Calu3 (cell line): ENCODE measurements at places on chromosomes 12 and 14. TPM values are rescaled to one million over a fixed set of nuclear protein-coding genes. Genes with fewer than 3 reads are reported as not detected.
A peak's percentile ranks its signal among the peaks of the same experiment; 100 is the strongest.

DNA sequence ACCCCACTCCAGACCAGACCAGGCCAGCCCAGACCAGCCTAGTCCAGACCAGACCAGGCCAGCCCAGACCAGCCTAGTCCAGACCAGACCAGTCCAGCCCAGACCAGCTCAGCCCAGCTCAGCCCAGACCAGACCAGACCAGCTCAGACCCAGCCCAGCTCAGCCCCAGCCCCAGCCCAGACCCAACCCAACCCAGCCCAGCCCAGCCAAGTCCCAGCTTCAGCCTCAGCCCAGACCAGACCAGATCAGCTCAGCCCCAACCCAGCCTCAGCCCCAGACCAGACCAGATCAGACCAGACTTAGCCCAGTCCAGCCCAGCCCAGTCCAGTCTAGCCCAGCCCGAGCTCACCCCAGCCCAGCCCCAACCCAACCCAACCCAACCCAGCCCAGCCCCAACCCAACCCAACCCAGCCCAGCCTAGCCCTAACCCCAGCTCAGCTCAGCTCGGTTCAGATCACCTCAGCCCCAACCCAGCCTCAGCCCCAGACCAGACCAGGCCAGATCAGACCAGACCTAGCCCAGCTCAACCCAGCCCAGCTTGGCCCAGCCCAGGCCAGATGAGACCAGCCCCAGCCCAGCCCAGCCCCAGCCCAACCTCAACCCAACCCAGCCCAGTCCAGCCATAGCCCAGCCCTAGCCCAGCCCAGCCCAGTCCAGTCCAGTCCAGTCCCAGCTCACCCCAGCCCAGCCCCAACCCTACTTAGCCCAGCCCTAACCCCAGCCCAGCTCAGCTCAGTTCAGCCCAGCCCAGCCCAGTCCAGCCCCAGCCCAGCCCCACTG, 204.7 kb downstream of the BCL11B start:
- DNase-seq: no peak

GRCh38 chr14:89507521-89507920, 90.5 kb upstream of the FOXN3 start:
- DNase-seq: peak; percentile 7

DNA sequence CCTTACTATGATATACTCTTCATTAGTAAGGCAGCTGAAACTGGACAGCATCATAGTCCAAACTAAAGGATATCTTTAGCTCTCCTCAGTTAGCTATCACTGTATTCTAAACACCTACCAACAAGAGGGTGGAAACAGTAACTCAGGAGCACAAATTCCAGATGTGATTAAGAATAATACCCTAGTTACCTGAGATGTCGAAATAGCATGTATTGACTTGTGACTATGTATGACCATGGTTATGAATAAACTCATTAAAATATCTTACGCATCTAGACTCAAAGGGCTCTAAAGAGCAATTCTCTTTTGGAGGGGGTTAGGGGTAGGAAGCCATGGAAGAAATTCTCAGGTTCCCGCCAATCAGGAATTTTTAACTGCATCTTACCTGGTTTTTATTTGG, 90.8 kb downstream of the C2CD5 start:
- DNase-seq: no peak

Gene CCDC177
- total RNA-seq: not detected in 2 replicates

GRCh38 chr14:45621731-45622130, 368.7 kb upstream of the MIS18BP1 start:
- no peak for DNase-seq

DNA sequence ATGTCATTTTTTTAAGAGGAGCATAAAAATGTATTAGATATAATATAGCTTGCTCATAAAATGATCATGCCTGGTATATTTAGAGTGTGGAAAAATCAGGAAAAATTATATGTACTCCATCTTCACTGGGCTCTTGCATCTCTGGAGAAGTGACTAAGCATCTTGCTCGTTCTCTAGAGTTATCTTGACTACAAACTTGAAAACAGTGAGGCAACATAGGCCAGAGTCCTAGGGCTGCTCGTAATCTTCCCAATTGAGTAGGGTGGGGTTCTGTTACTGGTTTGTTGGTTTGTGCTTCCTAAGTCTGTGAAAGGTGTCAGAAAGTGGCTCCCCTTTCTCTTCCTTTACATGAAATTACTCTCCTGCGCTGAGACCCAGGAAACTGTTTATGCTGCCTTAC, 46.2 kb downstream of the AACS start:
- DNase-seq: no peak

DNA sequence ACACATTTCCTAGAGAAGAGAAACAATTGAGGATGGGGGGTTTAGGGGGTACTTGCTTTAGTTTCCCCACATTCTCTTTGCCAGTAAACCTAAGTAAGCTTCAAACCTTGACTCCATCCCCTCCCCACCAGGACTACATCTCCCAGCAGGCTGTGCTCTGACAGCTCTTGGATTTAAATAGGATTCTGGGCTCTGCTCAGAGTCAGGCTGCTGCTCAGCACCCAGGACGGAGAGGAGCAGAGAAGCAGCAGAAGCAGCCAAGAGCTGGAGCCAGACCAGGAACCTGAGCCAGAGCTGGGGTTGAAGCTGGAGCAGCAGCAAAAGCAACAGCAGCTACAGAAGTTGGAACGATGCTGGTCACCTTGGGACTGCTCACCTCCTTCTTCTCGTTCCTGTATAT, 20.6 kb downstream of the RDH12 start:
- DNase-seq: no peak

Gene SYT1
- 1.3 and 2.1 TPM in 2 replicates for total RNA-seq

DNA sequence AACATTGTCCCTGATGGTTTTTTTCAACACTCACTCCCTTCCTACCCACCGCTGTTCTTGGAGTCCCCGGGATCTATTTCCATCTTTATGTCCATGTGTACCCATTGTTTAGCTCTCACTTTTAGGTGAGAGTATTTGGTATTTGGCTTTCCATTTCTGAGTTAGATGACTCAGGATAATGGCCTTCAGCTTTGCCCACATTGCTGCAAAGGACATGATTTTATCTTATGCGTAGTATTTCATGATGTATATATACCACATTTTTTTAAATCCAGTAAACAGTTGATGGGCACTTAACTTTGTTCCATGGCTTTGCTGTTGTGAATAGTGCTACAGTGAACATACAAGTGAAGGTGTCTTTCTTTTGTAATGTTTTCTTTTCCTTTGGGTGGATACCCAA, 123.5 kb upstream of the KITLG start:
- DNase-seq: no peak

Gene OTX2
- total RNA-seq: not detected in 2 replicates

DNA sequence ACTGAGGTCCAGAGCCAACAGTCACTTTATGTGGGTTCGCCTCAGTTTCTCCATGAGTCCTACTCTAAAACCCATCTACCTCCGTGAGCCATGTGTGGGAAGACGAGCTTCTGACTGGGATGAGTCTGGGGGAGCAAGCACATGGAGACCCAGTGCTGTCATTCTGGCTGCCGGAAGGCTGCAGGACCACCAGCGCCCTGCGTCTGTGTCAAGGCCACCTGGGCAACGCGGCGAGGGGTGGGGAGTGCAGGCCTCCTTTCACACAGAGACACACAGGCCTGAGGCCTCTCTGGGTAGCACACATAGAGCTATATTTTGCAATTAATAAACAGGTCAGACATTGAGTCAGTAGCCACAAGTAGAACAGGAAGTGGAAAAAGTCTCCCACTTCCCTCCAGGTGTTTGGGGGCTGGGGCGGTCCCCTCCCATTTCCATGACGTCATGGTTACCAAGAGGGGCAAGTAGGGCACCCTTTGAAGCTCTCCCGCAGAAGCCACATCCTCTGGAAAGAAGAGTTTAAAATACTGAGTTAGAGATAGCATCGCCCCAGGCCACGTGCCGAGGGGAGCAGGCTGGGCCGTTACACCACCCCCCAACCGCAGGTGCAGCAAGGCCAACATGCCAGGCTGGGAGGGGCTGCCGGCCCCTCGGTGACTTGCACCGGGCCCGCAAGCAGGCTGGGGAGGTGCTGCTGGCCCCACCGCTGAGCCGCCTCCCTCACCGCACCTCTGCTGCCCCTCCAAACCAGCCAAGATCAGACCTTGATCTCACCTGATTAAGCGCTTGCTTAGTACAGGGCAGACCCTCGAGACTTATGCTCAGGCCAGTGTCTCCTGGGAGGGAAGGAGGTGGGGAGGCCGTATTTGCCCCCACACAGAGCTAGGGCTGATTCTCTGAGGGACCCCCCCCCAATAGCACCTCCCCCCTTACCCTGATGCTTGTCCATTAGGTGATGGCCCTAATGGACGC, 32.7 kb downstream of the DAD1 start:
- DNase-seq: peak; percentile 77

Gene TRAFD1
- total RNA-seq: 38.8 and 40.7 TPM in 2 replicates

GRCh38 chr14:32513571-32514009, 184.5 kb downstream of the AKAP6 start:
- no peak for DNase-seq

DNA sequence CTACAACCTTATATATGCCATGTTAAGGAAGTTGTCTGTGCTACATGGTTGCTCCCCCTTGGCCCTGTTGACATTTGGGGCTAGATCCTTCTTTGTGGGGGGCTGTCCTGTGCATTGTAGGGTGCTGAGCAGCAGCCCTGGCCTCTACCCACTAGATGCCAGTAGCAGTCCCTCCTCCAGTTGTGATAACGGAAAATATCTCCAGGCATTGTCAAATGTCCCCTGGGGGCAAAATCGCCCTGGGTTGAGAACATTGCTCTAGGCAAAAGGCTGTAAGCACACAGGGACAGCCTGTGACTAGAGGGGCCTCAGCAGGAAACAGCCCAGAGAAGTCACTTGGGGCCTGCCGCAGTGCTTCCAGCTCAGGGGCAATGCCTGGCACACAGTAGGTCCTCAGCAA, 1100.3 kb downstream of the BCL11B start:
- DNase-seq: no peak

GRCh38 chr14:45251912-45252311, 1.1 kb downstream of the MIS18BP1 start:
- no peak for DNase-seq

GRCh38 chr14:90444077-90444696, 47.4 kb downstream of the CALM1 start:
- peak; percentile 72 for DNase-seq

- peak; percentile 78 for DNase-seq
Observed at GRCh38 chr14:61561657-61562276, 133.5 kb upstream of the HIF1A start.

- DNase-seq: no peak
Observed at GRCh38 chr14:55372825-55373224, 38.8 kb downstream of the ATG14 start.

- DNase-seq: no peak
Observed at GRCh38 chr12:124538194-124539082, 29.0 kb downstream of the NCOR2 start.

Gene DHRS2
- total RNA-seq: 1.8 and 3.0 TPM in 2 replicates

DNA sequence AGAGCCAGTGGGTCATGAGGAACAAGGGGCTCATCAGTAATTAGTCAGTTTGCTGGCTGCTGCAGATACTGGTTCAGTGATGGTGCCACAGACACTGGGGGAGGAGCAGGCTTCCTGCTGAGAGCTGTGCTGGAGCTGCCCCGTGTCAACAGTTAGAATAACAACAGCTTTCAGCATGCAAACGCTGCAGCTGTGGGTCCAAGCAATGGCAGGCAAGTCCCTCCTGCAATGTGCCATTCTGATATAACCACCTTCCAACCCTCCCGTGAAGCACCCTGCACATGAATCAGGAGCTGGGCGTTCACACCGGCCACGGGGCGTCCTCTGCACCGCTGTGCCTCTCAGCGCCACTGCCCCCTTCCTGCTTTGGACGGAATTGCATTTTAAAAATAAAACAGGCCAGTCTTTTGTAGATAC, 258.4 kb upstream of the SFSWAP start:
- DNase-seq: peak; percentile 53

- DNase-seq: no peak
Observed at GRCh38 chr14:74737753-74738325, 24.9 kb downstream of the FCF1 start.

DNA sequence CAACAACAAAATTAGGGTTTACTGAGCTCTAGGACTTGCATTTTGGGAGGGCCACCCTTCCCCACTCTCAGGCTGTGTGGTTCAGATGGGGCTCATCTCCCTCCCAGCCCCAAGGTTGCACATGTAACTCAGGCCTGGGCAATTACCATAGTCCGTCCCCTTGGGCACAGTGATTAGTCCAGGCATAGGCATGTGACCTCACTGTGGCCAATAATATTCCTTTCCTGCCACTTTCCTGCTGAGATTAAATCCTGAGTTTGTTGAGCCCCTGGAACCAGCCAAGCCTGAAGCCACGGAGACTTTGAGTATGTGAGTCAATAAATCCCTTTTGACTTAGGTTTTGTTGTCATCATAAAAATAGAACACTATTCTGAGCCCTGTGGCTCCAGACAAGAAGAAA, 113.0 kb downstream of the AACS start:
- DNase-seq: no peak

GRCh38 chr12:69030321-69030720, 97.3 kb upstream of the CPM start:
- no peak for DNase-seq

GRCh38 chr12:48075832-48076231, 30.0 kb downstream of the SENP1 start:
- no peak for DNase-seq

DNA sequence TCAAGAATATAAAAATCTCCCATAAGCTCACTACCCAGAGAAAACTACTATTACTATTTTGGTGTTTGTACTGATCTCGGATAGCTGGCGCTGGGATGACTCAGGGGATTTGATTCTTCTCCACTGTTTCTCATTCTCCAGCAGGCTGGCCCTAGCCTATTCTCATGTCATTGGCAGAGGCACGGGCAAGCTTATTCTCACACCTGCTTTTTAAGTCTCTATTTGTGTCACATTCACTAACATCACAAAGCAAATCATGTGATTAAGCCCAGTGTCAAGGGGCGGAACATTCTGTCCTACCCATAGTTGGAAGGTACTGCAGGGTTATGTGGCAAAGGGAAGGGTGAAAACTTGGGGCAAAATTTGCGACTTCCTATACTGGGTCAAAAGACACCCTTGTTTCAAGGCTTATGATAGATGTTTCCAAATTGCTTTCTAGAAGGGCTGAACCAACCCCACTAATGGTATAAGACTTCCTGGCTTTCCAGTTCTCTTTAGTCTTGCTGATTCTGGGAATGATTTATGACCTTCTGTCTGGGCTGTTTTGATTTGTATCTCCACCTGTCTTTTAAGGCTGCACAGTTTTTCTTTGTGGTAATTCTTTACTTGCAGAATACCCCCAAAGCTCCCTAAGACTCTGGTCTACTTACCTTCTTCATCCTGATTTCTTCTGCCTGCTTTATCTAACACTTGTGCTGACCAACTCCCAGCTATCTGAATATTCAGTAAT, 406.4 kb downstream of the NRXN3 start:
- no peak for DNase-seq

DNA sequence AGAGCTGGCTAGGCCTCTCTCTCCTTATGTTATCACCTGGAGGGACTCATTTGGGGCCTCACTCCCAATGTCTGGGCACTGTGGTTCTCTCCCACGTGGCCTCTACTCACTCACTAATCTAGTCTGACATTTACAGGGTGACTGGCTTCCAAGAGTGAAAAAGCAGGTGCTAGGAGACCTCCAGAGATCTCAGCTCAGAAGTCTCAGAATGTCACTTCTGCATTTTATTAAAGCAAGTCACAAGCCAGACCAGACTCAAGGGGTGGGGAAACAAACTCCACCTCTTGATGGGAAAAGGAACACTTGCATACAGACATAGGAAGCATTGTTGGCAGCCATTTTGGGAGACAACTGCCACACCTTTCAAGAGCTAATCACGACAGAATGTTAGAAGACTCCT, 175.9 kb downstream of the MON2 start:
- no peak for DNase-seq
